ENCODE measurements at places on chromosomes 16 and 17. TPM values are rescaled to one million over a fixed set of nuclear protein-coding genes. Genes with fewer than 3 reads are reported as not detected.

TNP2 gene
- total RNA-seq, result not detected

CDH5 gene
- total RNA-seq, result 0.14 TPM

GRCh38 chr16:90031186-90031930 lies 12.1 kb upstream of the DBNDD1 start:
- H3K4me1 ChIP-seq, result peaks cover 9% of the 10 kb centered on the region
- peaks cover 41% of the 10 kb centered on the region for H3K36me3 ChIP-seq
- no peaks in the 10 kb centered on the region for H3K27me3 ChIP-seq
- no peak overlapping the region for H3K4me3 ChIP-seq
- peak overlapping the region; percentile 49 for H3K27ac ChIP-seq
- no peak for DNase-seq

- no peak overlapping the region for H3K4me3 ChIP-seq
- H3K27me3 ChIP-seq, result peaks cover 6% of the 10 kb centered on the region
- peaks cover 4% of the 10 kb centered on the region for H3K4me1 ChIP-seq
- no peak overlapping the region for H3K27ac ChIP-seq
- no peak for DNase-seq
Observed at GRCh38 chr16:1075546-1075945, 3.0 kb downstream of the SSTR5 start.

DNA sequence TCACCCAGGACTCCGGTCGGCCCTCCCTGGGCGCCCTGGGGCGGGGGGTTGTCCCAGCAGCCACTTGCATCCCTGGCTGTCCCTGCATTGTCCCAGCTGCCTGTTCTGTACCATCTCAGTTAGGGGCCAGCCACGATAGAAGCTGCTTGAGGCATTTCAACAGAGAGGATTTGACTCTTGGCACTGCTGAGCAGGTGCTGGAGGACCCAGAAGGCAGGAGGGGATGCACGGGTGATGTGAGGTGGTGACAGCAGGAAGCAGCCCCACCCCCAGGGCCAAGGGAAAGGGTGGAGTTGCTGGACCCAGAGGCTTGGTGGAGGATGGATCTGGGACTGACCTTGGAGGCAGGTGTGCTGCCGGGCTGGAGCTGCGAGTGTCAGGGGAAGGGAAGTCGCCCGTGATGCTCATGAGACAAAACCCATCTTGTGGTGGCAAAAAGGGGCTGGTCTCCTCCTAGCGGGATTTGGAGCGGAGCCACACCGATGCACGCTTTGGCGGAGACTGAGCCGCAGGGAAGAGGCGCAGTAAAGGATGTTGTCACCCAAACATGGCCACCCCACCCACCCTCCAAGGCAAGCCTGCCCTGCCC lies 188.0 kb upstream of the GSE1 start:
- no peak overlapping the region for H3K27ac ChIP-seq
- peaks cover 25% of the 10 kb centered on the region for H3K4me1 ChIP-seq
- H3K27me3 ChIP-seq, result no peaks in the 10 kb centered on the region
- no peaks in the 10 kb centered on the region for H3K36me3 ChIP-seq
- H3K4me3 ChIP-seq, result no peak overlapping the region
- DNase-seq, result peak; percentile 9

DNA sequence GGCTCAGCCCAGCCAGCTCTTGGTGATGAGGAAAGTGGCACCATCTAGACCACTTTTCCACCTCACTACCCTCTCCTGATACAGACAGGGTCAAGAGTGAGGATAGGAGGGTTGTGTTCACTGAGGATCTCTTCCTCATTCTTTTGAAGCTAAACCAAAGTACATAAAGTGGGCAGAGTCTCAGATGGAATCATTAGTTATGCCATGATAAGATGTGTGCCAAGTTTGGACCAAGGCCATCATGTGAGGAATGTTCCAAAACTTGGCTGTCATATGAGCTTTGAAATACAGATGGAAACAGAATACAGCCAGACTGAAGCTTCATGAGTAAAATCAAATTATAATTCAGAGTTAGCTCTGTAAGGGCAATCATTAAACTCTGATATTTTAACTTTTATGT lies 37.2 kb downstream of the ACSM1 start:
- H3K27ac ChIP-seq, result no peak overlapping the region
- H3K4me3 ChIP-seq, result no peak overlapping the region
- 0 out of 2 replicates have a peak, but pooled peaks cover 2% of the 10 kb centered on the region for H3K4me1 ChIP-seq

ODAD4 gene
- 1.2 TPM for total RNA-seq

- H3K4me1 ChIP-seq, result peaks cover 18% of the 10 kb centered on the region
- peaks cover 19% of the 10 kb centered on the region for H3K36me3 ChIP-seq
- H3K27ac ChIP-seq, result no peak overlapping the region
- DNase-seq, result no peak
Observed at GRCh38 chr16:75924397-75924796, 198.1 kb upstream of the CPHXL start.

GRCh38 chr17:75720656-75721462 lies at the start of gene ITGB4:
Gene ITGB4 (plus strand): TSS chr17:75721459. CDS start chr17:75724704, 3,245 bp downstream.
- peak within 1 kb of the TSS; percentile 83 for H3K4me3 ChIP-seq
- peaks cover 7% of the 10 kb centered on the region for H3K4me1 ChIP-seq
- H3K27me3 ChIP-seq, result peaks cover 22% of the 10 kb centered on the region
- peak within 1 kb of the TSS; percentile 94 for H3K27ac ChIP-seq
- no peaks in the 10 kb centered on the region for H3K36me3 ChIP-seq
- DNase-seq, result peak; percentile 87

GRCh38 chr16:55700961-55701360 lies 45.2 kb downstream of the SLC6A2 start:
- H3K36me3 ChIP-seq, result no peaks in the 10 kb centered on the region
- H3K27me3 ChIP-seq, result no peaks in the 10 kb centered on the region
- no peak for DNase-seq
- no peak overlapping the region for H3K4me3 ChIP-seq
- peaks cover 28% of the 10 kb centered on the region for H3K4me1 ChIP-seq

DNA sequence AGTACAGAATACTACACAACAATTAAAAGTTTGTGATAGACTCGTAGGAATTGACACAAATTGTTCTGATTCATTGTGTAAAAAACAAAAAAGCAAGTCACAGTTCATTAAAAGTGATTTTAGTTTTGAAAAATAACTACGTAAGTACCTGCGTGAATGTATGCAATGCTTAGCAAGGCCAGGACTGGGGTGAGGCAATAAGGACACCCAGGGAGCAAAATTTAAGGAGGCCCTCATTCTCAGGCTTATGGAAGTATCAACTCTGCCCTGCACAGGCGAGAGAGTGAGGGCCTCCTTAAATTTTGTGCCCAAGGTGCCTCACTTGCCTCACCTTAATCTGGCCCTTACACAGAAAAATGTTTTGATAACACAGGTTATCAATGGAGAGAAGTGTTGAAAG lies 31.4 kb downstream of the NOG start:
- DNase-seq, result no peak
- H3K27me3 ChIP-seq, result no peaks in the 10 kb centered on the region
- H3K36me3 ChIP-seq, result no peaks in the 10 kb centered on the region
- no peak overlapping the region for H3K4me3 ChIP-seq
- peaks cover 26% of the 10 kb centered on the region for H3K4me1 ChIP-seq

DNA sequence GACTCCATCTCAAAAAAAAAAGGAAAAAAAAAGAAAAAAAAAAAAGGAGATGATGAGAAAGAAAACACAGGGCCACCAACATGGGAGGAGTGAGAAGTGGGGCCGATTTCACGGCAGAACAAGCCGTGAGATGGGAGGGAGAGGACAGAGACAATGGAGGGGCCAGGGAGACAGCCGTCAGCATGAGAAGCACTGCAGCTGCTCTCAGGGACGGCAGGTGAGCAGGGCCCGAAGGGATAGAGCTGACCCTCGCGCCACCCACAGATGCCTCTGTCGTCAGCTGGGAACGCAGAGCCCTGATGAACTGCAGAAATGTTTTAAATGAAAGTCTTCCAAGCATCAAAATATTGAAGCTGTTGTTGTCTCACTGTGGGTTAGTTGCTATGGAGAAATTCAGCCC lies 20.3 kb downstream of the PITPNM3 start:
- H3K36me3 ChIP-seq, result 0 out of 2 replicates have a peak, but pooled peaks cover 3% of the 10 kb centered on the region
- no peak overlapping the region for H3K4me3 ChIP-seq
- no peak overlapping the region for H3K27ac ChIP-seq
- DNase-seq, result no peak
- peaks cover 15% of the 10 kb centered on the region for H3K4me1 ChIP-seq
- no peaks in the 10 kb centered on the region for H3K27me3 ChIP-seq

GRCh38 chr17:9905902-9906301 lies 831 bp upstream of the RCVRN start:
- no peaks in the 10 kb centered on the region for H3K36me3 ChIP-seq
- peak; percentile 74 for DNase-seq
- H3K27me3 ChIP-seq, result no peaks in the 10 kb centered on the region
- H3K27ac ChIP-seq, result no peak overlapping the region

GRCh38 chr17:4340914-4341615 lies 25.4 kb downstream of the UBE2G1 start:
- DNase-seq, result no peak
- no peak overlapping the region for H3K27ac ChIP-seq
- H3K27me3 ChIP-seq, result no peaks in the 10 kb centered on the region
- no peak overlapping the region for H3K4me3 ChIP-seq

EPN3 gene
- total RNA-seq, result 8.8 TPM

DNA sequence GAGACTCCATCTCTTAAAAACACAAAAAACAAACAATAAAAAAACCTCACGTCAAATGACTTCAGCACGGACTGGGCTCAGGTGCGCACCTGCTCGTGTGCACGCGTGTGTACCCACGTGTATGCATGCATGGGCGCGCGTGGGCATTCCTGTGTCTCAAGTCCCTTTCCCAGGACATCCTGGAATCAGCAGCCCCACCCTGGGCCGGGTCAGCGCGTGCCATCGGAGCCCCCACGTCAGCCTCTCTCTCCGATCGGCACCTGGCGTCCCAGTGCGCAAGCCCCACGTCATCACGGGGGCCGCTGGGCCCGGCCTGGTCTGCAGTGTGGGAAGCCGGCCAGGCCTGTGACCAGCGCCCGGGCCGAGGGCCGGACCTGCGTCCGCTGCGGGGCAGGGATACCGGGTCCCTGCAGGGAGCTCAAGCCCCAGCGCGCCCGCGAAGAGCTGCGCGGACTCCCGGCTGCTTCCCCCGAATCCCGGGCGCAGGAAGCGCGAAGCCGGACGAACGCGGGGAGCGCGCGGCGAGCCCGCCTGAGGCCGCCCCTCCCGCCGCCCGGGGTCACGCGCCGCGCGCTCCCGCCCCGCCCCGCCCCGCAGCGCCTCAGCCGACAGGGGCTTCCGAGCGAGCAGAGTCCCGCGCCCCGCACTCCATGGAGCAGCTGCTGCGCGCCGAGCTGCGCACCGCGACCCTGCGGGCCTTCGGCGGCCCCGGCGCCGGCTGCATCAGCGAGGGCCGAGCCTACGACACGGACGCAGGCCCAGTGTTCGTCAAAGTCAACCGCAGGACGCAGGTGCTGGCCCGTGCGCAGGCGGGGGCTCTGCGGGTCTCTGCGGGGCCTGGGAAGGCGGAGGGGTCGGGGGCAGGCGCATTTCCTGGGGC lies at the start of gene FN3K:
FN3K (plus strand) TSS at position 629 of the 880 bp plus-strand sequence; CDS start at position 651, 22 bp downstream.
- peak within 1 kb of the TSS; percentile 63 for H3K27ac ChIP-seq
- H3K4me3 ChIP-seq, result peak within 1 kb of the TSS; percentile 66
- H3K27me3 ChIP-seq, result peaks cover 19% of the 10 kb centered on the region
- H3K4me1 ChIP-seq, result peaks cover 4% of the 10 kb centered on the region
- DNase-seq, result peak; percentile 70
- peaks cover 25% of the 10 kb centered on the region for H3K36me3 ChIP-seq

IQCK gene
- 5.8 TPM for total RNA-seq
